Cardiac fibroblast (primary cell): ENCODE measurements at places on chromosomes 3 and 15.
A peak's percentile ranks its signal among the peaks of the same experiment; 100 is the strongest.

DNA sequence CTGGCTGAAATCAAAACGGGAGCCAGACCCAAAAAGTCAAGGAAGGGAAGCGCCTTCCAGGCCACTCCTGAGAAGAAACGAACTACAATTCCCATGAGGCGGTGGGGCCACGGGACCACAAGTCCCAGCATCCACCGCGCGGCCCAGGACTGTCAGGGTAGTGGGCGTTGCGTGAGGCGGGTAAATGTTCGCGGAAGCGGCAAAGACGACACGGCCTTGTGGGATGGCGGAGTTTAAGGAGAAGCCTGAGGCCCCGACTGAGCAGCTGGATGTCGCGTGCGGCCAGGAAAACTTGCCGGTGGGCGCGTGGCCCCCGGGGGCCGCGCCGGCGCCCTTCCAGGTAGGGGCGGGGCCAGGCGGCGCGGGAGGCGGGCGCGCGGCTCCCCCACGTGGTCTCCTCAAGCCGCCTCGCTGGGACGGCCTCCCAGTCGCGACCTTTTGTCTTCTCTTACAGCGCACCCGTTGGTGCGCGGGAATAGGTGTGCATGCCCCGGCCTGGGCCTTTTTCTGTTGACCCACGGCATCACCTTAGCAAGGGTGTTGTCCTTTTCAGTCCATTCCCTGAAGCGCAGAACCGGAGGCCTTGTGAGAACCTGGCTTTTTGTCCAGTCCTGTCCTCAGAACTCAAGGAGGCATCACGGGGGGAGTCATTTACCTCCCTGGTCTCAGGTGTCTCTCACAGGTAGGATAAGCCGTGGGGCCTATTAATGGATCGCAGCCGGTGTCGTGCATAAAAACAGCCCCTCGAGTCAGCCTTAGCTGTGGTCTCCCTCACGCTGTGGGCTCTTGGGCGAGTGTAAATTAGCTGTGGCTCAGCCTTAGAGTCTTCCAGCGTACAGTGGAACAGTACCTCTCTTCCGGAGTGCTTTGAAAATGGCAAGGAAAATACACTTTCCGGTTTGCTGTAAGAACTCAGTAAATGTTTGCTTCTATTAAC is at the start of gene SETMAR:
SETMAR (plus strand) TSS at position 183 of the 937 bp plus-strand sequence; CDS start at position 185, 2 bp downstream.
- DNase-seq, result peak; percentile 93

DNA sequence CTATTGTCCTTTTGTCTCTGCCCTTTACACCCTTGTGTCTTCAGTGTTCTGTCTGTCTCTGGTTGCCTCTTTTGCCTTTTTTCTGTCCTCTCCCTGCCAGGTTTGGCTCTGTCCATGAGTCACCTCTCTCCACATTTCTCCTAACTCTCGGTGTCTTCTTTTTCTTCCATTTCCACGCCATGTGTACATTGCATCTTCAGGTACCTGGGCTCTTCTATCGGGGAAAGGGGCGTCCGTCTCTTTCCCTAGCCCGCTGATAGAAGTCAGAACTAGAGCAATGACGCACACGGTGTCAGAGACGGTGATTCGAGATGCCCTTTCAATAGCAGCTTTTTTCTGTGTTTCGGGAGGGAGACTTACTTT is 641 bp downstream of the OPA1 start:
- peak; percentile 36 for DNase-seq

DNA sequence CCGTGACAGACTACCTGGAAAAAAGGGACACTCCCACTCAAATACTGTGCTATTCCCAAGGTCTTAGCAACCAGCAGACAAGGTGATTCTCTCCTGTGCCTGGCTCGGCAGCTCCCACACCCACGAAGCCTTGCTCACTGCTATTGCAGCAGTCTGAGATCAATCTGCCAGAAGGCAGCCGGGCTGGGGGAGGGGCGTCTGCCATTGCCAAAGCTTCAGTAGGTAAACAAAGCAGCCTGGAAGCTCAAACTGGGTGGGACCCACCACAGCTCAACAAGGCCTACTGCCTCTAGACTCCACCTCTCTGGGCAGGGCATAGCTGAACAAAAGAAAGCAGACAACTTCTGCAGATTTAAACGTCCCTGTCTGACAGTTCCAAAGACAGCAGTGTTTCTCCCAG is 128.4 kb upstream of the SETMAR start:
- no peak for DNase-seq

DNA sequence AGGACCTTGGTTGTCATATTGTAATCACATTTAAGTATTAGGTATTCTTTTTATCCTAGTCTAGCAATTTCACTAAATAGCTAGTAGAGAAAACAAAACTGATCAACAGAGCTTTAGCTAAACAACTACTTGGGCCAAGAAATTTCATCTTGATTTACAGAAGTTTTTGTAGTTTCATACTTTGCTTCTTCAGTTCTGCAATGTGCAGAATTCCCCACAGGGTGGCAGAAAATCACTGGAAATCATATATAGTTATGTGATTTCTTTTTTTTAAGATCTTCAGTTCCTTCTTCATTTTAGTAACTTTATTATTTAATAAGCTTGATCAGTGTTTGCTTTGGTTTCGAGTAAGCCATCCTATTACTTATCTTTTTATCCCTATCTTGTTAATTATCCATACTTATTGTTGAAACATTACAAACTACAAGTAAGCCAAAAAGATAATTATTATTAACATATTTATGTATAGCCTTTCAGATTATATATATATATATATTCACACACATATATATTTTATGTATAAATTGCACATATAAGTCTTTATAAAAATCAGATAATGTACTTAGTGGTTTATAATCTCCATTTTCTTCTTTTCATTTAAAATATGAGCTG is 2.2 kb upstream of the BNIP2 start:
- peak; percentile 74 for DNase-seq

GRCh38 chr15:22958487-22959280 is 21.5 kb downstream of the CYFIP1 start:
- no peak for DNase-seq

DNA sequence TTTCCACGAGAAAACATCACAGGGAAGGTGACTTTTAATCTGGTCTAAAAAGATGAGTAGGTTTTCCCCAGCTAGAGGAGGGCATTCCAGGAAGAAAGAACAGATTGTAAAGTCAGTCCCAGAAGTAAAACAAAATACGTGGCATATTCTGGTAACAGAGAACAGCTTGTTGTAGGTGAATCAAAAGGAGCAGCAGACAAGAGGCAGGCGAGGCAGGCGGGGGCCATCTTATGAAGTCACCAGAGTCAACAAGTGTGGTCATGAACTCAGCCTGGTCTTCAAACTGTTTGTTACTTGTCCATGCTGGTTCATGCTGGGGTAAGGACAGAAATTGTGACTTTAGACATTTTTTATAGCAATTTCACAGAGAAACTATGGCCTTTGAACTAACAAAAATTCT is 4.0 kb upstream of the POPDC2 start:
- DNase-seq, result peak; percentile 15

GRCh38 chr3:178350763-178351162 is 185.5 kb upstream of the KCNMB2 start:
- peak; percentile 55 for DNase-seq
